ENCODE measurements at places on chromosomes 16 and 17.

DNA sequence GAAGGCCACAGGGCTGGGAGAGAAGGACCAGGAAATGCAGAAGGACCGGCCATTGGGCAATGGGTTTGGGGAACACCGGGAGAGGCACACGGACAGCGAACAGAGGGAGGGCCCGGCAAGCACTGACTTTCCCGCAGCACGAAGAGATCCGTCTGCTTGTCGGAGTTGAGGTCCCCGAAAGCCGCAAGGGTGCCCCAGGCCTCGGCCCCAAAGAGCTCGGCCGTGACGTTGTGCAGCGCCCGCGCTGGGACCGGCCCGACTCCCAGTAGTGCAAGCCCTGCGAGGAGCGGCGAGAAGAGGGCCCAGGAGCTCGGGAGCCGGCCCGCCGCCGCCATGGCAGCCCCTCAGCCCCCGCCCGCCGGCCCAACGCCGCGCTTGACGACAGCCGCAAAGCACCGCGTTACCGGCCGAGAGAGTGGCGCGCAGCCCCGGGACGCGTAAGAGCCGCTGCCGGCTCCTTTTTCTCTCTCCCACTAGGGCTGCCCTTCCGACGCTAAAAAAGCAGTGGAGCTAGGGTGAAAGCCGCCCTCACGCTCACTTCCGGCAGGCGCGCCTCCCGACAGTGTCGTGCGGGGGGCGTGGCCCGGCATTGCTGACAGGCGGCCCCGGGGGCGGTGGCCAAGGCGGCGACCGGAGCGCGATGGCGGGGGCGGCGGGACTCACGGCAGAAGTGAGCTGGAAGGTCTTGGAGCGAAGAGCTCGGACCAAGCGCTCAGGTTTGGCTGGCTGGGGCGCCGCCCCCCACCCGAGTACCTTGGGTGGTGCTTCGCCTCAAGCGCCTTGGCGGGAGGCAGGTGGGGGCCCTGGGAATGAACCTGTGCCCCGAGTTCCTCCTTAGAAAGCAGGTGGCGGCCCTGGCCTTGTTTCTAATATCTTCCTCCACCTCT, at the start of the genes ITFG1 and PHKB:
Gene ITFG1 (minus strand): TSS at position 353 of the 887 bp plus-strand sequence. CDS start 18 bp downstream, at position 335.
Gene PHKB (plus strand): TSS at position 621 of the 887 bp plus-strand sequence. CDS start 20 bp downstream, at position 641.
- DNase-seq: peak; percentile 92

GRCh38 chr17:20214794-20215193, 205.6 kb downstream of the SPECC1 start:
- DNase-seq: no peak

DNA sequence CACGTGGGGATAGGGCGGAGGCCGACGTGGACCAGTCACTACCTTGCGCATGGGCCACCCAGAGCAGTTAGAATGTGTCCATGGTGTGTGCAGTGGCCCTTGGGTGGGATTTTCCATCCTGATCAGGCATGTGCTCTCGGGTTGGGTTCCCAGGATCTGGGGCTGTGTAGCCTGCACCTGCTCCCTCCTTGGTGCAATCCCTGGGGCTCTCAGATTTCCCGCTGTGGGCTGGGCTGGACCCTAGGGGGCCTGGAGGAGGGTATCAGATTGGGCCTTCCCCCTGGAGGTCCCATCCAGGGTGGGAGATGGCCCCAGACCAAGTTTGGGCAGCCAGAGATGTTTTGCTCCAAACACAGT, 1.3 kb downstream of the SMTNL2 start:
- no peak for DNase-seq

GRCh38 chr16:3023415-3023668, 400 bp downstream of the HCFC1R1 start:
- DNase-seq: no peak

DNA sequence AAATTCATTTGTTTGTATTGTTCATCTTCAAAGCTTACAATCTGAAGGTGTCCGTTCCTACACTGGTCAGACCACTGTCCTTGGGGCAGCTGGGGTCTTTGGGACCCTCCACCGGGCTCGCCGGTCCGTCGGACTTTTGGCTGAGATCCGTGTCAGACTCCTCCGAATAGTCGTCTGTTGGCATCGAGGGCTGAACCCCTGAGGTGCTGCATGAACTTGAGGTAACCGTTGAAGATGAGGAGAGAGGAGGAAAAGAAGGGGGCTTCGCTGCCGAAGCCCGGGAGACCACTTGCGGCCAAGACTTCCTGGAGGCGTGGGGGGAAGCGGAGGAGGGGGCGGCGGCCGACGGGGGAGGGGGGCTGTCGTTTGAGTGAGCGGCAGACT, 260.8 kb downstream of the ZFHX3 start:
- DNase-seq: no peak

DNA sequence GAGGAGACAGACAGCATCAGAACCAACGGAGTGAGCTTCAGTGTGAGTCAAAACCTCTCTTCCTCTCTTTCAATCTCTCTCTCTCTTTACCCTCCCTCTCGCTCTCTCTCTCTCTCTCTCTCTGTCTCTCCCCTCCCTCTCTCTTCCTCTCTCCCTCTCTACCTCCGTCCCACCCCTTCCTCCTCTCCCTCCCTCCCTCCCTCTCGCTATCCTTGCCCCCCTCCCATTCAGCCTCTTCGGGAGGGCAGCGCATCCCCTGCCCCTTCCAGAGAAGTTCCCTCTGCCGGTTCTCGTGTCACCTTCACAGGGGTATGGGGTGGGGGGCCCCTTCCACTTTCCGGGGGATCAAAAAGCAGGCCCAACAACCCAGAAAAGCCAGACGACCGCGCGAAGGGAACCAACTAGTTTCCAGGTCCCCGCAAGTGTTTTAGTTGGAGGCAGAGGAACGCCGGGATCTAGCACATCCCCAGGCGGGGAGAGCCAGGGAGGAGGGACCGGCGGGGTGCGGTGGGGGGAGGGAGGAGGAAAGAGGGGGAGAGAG, 28.9 kb upstream of the RBFOX1 start:
- DNase-seq: no peak

GRCh38 chr17:65799454-65799853, 238.0 kb upstream of the AXIN2 start:
- no peak for DNase-seq

DNA sequence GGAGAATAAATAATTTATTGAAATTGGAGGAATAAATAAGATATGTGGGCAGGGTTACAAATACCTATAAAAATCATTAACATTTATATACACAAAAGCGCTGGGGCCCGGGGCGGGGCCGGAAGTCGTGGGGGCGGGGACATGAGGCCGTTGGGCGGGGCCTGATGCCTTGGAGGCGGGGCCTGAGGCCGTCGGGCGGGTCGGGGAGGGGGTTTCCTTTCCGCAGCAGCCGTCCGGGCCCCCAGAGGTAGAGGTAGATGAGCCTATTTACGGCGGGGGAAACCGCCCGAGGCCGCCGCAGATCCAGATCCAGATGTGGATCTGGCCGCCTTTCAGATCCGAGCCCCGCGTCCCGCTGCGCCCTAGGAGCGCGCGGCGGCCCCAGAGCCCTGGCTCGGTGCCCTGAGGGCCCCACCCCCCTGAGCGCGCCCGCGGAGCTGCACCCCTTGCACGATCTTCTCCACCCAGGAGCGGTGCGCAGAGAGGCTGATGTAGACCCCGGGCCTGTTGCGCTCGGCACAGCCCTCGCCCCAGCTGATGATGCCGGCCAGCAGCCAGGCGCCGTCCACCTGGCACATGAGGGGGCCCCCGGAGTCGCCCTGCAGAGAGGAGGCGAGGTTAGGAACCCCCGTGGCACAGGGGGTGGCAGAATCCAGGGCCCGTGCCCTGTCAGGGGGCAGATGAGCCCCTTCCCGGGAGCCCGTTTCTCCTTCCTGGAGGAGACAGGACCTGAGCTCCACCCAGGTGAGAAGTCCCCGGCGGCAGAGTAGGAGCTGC, 5.1 kb downstream of the PRSS22 start:
- no peak for DNase-seq

- DNase-seq: no peak
These were observed 94.8 kb downstream of the RTN4RL1 start for GRCh38 chr17:1930337-1930645.

DNA sequence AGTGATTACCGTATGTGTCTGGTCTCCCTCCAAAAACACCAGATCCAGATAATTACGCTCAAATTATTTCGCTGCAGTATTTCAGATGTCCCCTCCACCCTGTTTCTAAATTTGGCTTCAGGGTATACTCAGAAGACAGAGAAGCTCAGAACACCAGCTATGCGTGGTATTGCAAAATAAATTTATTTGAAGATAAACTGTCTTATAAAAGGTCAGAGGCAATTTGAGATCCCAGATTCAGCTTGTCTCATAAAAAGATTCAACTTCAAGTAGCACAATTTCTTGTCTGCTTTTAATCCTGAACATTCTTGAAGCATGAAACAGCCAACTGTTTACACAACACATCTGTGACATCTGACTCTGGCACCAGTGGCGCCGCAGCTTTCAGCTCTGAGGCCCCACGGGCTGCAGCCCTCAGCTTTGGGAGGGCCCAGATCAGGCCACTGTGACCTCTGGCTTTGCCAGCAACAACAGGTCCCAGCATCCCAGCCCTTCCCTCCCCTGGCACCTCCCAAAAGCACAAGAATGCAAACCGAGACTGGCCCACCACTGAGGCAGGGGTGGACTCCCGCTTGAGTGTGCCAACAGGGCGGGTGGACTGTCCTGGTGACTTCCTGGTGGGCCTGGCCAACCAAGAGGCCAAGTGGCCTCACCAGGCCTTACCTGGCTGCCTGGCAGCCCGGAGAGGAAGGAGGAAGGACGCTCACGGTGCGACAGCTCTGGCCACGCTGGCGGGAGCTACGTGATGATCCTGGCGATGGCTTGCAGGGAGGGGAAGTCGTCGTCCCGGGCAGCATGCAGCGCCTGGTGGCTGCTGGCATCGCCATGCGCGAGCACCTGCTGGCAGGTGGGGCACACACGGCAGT, 8.0 kb downstream of the SYNGR3 start:
- no peak for DNase-seq

GRCh38 chr17:82201498-82201910, 11.1 kb downstream of the CCDC57 start:
- no peak for DNase-seq

- no peak for DNase-seq
These were observed 25.3 kb downstream of the KLHDC4 start for GRCh38 chr16:87740441-87740840.

DNA sequence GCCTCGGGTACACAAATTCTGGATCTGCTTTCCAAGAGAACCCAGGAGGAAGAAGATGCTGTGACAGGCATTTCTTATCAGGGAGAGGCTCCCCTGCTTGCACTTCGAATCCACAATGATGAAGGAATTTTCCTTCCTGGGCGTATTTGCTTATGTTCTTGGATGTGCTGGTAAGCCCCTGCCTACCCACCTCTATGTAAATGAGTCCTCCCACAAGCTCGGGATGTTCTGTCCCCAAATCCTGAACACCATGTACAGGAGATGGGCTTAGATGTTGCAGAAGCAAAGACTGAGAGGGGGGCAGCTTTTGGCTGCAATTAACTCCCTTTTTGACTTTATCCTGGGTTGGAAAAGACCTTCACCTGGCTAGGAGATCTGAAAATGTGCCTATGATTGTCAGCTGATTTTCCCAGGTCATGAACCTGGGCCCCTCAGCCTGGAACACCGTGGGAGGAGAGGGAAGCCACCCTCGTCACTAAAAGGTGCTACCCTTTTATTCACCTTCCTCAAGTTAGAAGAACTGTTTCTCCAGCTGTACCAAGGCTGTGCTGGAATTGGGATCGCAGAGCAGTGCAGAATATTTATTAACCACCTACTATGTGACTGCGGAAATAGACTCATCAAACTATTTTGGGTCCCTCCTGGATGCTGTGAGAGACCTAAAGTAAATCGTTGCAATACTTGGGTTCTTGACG, 150.1 kb downstream of the RBFOX1 start:
- DNase-seq: no peak

DNA sequence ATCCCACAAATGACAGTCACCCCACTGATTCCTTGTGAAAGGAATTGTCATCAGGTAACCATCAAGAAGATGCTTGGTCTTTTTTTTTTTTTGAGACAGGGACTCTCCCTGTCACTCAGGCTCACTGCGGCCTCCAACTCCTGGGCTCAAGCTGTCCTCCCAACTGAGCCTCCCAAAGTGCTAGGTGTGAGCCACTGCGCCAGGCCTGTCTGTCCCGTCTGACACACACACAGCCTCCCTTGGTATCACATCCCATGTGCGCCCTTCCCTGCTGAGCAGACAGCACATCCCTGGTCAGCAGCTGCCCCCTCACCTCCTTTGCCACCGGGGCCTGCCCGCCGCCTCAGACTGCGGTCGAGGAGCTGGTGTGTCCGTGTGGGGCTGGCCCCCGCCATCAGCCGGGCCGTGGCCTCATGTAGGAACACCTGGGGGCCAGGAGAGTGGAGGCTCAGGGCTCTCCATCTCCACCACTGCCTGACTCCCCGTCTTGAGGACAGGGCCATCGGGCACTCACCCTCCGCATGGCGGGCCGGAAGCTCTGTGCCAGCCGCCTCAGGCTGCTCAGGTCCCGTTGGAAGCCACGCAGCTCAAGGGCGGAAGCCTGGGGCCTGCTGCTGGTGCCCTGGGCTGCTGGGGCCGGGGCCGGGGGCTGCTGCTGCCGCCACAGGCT, 23.6 kb downstream of the SREBF1 start:
- DNase-seq: no peak

DNA sequence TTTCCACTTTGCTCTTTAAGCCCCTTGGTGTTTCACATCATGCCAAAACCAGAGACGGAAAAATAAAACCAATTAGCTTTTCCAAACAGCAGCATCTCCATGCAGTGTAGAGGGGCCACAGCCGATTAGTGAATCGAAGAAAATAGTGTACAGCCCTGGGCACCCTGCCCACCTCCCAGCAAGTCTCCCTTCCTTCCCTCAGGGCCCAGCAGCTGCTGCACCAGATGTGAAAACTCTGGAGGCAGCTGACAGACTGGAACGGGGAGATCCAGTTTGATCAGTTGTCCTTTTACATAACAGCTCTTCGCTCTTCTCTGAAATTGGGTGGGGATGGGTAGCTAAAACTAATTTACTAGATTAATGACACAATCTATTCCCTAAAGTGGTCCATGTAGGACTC, 19.3 kb downstream of the TMEM11 start:
- no peak for DNase-seq

- DNase-seq: no peak
These were observed 4.3 kb downstream of the IQCK start for GRCh38 chr16:19722269-19722952.

DNA sequence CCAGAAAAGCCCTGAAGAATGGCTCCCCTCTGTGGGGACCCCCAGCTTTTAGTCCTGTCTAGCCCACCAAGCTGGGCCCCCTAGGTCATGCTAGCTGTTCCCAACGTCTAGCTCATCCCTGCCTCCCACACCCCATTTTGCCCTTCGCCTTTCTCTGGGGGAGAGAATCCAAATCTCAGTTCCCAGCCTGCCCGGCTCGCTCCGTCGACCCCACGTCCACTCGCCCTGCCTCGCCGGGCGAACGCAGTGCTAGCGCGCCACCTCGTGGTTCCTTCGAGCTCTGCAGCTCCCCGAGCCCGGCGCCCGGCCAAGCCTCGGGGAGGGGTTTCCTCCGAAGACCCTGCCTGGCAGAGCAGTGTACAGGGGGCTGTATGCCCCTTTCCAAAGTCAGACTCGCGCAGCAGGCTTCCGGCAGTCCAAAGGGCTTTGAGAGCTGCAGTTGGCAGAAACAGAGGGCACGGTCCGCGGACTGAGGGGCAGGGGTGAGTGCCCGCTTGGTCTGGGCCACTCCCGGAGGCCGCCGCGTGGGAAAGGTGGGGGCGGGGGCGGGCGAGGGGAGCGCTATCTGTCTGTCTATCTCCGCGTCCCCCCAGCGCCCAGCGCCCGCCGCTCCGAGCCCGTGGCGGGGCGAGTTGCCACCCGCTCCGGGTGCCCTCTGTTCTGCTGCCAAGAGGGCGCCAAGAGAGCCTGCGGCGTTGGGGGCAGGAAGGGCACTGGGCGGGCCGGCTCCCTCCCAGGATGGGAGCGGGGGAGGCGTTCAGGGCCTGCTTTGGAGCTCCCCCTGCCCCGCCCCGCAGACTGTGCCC, 1.7 kb upstream of the DLX3 start:
- peak; percentile 70 for DNase-seq

GRCh38 chr16:28607116-28607623, 2.7 kb downstream of the SULT1A1 start:
- DNase-seq: no peak

GRCh38 chr17:29624586-29624985, 1.9 kb upstream of the CORO6 start:
- no peak for DNase-seq

Data from activated T-cell treated with anti-CD3 and anti-CD28 coated beads, Interleukin-2, amount 50 U/mL, for 4 hours (primary cell).